ENCODE measurements at places on chromosomes 7 and 10.

- DNase-seq, result no peak
Measured at GRCh38 chr10:28151636-28152035, 151.2 kb downstream of the MPP7 start.

- DNase-seq, result no peak
Measured at GRCh38 chr10:111885919-111886318, 297.6 kb downstream of the GPAM start.

- DNase-seq, result peak; percentile 52
Measured at GRCh38 chr7:100895956-100896731, 456 bp upstream of the ACHE start.

GRCh38 chr7:111392294-111392693, 170.0 kb downstream of the IMMP2L start:
- DNase-seq, result no peak

DNA sequence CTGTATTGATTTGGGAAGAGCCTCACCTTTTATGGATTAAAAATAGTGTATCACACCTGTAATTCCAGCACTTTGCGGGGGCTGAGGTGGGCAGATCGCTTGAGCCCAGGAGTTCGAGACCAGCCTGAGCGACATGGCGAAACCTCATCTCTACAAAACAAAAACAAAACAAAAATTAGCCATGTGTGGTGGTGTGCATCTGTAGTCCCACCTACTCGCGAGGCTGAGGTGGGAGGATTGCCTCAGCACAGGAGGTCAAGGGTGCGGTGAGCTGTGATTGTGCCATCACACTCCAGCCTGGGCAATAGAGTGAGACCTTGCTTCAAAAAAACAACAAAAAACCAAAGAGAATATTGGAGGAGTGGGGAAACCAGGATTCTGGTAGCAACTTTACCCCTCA, 79.6 kb downstream of the LRMDA start:
- no peak for DNase-seq

GRCh38 chr10:62183442-62183841, 85.2 kb downstream of the RTKN2 start:
- no peak for DNase-seq

- DNase-seq, result no peak
Measured at GRCh38 chr10:78309536-78310237, 276.0 kb downstream of the RPS24 start.

DNA sequence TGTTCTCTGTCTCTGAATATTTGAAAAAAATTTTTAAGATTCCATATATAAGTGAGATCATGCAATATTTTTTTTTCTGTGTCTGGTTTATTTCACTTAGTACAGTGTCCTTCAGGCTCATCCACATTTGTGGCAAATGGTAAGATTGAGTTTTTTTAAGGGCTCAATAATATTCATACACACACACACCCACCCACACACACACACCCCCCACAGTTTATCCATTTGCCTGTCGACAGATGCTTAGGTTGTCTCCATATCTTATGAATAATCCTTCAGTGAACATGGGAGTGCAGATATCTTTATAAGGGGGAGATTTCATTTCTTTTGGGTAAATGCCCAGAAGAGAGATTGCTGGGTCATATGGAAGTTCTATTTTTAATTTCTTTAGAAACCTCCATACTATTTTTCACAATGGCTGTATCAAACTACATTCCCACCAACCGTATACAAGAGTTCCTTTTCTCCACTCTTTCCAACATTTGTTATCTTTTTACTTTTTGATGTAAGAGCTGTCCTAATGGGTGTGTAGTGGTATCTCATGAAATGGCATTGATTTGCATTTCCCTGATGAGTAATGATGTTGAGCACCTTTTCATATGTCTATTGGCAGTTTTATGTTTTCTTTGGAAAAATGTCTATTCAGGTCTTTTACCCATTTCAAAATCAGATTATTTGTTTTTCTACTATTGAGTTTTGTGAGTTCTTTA, 35.0 kb downstream of the AUTS2 start:
- no peak for DNase-seq

DNA sequence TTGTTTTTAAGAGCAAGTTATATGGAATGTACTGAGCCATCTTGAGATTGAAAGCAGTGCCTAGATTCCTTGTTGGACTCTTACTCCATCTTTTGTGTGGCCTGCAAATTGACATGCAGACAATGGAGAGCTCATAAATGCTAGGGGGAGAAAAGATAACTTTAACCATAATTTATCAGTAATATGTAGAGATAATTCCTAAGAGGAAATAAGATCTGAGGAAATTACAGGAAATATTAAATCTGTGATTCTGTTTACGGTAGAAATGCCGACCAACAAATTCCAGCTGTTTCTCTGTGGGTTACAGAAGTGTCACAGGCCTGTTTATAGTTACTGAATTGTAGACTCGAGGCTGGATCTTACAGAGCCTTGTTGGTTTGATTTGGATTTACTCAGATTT, 348.0 kb downstream of the SUGCT start:
- no peak for DNase-seq

- no peak for DNase-seq
Measured at GRCh38 chr7:64907641-64908326, 4.7 kb downstream of the ZNF273 start.

GRCh38 chr7:100678291-100678984, 4.9 kb downstream of the GNB2 start:
- no peak for DNase-seq
